NCI-H1105 (cell line): ENCODE measurements at places on chromosomes 4 and X.

DNA sequence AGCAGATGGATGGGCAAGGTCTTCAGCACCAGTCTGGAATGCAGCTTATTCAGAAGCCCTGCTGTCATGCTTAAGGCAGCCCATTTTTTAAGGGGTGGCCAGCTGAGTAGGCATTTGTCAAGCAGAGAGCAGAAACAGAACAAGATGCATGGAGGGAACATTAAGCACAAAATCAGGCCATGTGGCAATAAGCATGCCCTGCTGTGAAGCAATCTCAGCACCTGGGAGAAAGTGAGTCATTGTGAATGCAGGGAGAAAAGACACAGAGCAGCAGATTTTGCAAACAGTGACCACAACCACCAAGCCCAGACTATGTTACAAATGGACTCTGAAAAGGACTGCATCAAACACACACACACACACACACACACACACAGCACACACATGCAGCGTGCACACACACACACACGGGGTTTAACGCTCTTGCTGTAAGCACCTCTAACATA is 94.1 kb upstream of the GALNT7 start:
- DNase-seq, result no peak

DNA sequence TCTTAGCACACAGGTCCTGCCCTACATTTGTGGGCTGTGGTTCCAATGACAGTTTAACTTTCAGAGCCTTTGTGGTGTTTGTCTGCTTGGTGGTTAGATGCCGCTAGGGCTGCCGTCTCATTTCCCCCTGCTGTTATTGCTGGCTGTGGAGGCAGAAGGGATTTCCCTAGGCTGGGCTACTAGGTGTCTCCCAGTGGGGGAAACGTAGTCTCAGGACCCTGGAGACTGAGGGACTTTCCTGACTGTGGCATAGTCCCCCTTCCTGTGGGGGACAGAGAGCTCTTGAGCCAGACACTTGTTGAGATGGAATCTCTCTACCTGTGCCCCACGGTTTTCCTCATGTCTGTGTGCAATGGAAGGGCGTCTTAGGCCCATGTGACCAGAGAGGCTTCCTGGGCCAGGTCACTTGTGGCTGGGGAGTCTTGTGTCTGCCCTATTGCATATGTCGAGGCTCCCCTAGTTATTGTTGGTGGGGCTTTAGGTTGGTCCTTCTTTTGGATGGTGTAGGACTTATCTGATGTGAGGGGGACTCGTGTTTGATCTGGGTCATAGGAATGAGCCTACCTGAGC is 68.2 kb downstream of the ARHGAP10 start:
- no peak for DNase-seq

GRCh38 chr4:145289403-145290076 is 109.2 kb upstream of the OTUD4 start:
- DNase-seq, result no peak

DNA sequence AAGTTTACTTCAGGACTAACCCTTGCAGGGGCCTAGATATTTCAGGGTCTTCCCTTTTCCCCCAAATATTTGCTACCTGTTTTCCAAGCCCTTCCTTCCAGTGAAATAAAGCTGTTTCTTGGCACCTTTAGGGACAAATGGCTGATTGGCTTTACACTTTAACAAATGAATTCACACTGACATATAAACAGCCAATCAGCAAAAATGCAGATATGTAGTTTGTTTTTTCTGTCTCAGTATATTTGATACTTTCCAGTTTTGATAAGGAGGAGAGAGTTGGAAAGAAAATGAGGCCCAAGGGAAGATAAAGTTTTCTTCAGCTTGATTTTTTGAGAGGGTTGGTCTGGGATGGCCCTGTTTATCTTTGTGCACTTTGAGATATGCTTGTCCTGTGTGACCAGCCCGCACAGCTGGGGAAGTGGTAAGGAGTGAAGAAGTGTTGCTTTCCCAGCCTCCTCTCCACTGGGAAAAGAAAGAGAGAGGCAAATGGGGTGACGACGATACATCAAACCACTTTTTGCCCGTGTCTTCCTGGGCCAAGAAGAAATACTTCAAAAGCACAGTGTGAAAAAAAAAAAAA is 67.5 kb downstream of the MGST2 start:
- no peak for DNase-seq

GRCh38 chrX:50762578-50762977 is 51.4 kb downstream of the SHROOM4 start:
- DNase-seq, result no peak

- DNase-seq, result no peak
These were observed 7.9 kb upstream of the EMCN start for GRCh38 chr4:100525686-100526085.

GRCh38 chr4:152499344-152499743 is 36.5 kb downstream of the FBXW7 start:
- no peak for DNase-seq

DNA sequence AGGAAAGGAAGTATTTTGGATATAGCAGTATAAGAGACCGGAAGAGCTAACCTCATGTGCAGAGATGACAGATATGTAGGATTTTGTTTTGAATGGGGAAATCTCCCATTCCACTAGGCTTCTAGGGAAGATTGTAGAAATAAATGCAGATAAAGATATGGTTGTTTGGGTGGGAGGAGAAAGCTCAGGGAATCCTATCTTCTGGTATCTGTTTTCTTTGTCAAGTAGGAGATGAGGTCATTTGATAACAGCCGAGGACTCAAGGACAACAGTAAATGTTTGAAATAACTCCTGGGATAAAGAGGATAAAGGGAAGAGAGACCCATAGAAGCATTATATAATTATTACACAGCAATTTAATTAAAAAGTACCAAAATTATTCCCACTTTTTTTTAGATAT is 24.7 kb upstream of the ZMAT1 start:
- no peak for DNase-seq

GRCh38 chr4:186746581-186746980 is 22.9 kb upstream of the FAT1 start:
- no peak for DNase-seq

DNA sequence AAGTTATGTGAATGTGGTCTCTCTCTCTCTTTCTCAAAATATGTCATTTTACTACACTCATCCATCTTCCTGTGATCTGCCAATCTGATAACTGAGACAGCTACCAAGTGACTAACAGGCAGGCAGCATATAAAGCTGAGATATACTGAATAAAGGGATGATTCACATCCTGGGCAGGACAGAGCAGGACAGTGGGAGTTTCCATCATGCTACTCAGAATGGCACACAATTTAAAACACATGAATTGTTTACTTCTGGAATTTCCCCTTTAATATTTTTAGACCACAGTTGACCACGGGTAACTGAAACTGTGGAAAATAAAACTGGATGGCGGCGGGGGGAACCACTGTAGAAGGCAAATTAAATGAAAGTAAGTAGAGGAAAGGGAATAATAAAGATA is 58.6 kb upstream of the DCTD start:
- no peak for DNase-seq

- DNase-seq, result no peak
These were observed 57.8 kb downstream of the KIAA0232 start for GRCh38 chr4:6840062-6840976.

DNA sequence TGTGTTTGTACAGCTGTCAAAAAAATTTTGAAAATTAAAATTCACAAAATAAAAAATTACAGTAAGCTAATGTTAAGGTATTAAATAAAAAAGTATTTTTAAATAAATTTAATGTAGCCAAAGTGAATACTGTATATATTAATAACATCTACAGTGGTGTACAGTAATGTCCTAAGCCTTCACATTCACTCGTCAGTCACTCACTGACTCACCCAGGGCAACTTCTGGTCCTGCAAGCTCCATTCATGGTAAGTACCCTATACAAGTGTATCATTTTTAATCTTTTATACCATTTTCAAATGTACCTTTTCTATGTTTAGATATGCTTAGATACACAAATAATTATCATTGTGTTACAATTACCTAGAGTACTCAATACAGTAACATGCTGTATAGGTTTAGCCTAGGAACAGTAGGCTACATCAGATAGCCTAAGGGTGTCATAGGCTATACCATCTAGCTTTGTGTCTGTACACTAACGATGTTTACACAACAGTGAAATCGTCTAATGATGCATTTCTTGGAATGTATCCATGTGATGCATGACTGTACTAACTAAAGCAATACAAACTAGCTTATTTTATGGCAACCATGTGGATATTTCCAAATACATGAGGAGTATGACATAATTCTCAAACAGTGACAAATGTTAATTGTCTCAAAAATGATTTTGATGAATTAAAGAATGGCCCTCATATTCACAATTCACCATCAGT is 13.7 kb downstream of the DDX60 start:
- peak; percentile 2 for DNase-seq

DNA sequence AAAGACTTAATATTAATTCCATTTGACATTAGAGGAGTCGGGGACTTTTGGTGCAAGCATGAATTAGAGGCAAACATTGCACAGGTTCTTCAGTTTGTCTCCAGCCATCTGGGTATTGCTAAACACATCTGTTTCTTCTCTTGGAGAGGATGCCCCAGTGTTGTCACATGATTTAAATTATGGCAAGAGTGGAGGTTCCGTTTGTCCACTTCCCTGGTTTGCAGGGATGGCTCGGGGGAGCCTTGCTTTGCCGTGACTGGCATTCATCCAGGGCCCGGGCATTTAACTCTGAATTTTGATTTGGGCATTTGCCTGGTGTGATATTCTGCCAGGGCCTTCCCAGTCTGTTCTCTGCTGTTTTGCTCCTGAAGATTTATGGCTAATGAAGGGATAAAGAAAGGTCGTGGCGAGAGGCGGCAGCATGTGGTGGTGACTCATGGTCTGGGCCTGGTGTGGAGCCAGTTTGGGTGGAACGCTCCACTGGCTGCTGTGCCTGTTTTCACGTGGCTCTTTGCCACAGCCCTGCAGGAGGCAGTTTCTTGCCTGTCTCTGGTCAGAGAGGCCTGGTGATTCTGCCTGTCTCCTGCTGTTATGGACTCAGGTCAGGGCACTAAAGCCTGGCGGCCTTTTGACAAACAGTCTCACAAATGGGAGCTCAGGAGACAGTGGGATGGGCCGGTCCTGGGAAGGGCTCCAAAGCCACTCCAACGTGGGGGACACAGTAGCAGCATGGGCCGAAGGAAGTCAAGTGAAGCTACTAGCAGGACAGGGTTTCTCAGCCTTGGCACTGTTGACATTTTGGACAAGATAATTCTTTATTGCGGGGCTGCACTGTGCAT is 99.4 kb upstream of the PGRMC2 start:
- DNase-seq, result peak; percentile 49

DNA sequence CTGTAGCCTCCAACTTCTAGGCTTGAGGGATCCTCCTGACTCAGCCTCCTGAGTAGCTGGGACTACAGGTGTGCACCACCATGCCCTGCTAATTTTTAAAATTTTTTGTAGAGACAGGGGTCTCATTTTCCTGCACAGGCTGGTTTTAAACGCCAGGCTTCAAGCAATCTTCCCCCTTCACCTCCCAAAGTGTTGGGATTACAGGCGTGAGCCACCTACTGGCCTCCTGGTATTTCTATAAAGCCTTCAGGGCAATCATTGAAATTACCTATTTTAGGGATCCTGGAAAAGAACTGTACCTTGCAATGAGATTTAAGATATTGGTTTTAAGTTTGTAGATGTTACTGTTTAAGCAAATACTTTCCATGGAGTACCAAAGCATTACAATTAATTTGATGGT is 13.5 kb upstream of the PLS3 start:
- no peak for DNase-seq

DNA sequence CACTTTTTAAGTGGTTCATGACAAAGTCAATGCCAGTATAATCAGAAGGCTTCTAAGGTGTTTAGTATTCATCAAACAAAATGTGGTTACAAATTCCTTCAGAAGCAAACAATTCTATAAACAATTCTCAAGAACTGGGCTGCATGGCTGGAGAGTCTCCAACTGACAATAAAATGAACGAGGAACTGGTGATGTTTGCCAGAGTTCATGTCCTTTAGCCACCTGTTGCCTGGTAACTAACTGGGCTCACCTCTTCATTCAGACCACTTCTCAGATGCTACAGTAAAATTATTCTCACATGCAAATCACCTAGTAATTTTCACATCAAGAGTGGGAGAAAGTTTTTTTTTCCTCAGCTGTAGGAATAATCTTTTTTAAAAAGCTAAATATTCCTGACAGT is 53.3 kb downstream of the CAMK2D start:
- DNase-seq, result no peak

DNA sequence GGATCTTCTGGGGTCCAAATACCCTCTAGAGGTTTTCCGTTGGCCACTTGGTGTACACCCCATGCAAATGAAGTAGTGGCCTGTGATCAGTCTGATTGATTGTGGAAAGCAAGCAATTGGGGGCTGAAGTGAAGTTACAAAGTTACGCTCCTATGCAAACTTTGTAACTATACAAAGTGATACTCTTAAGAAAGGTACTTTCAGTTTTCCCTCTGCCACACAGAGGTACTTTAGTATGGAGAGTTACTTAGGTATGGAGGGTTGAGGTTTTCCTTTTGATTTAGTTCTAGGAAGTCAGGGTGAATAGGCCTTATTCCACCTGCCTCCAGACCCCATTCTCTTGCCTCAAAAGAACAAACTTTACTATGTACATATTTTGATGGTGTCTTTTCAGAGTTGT is 28.7 kb downstream of the STAG2 start:
- no peak for DNase-seq

- no peak for DNase-seq
These were observed 39.2 kb upstream of the UGT2B7 start for GRCh38 chr4:69056921-69057550.

GRCh38 chr4:174579421-174579820 is 57.1 kb upstream of the HPGD start:
- DNase-seq, result no peak

GRCh38 chrX:68693481-68694434 is 46.3 kb downstream of the STARD8 start:
- DNase-seq, result peak; percentile 10

- DNase-seq, result no peak
These were observed 331.1 kb upstream of the SLC7A11 start for GRCh38 chr4:138573246-138573645.

DNA sequence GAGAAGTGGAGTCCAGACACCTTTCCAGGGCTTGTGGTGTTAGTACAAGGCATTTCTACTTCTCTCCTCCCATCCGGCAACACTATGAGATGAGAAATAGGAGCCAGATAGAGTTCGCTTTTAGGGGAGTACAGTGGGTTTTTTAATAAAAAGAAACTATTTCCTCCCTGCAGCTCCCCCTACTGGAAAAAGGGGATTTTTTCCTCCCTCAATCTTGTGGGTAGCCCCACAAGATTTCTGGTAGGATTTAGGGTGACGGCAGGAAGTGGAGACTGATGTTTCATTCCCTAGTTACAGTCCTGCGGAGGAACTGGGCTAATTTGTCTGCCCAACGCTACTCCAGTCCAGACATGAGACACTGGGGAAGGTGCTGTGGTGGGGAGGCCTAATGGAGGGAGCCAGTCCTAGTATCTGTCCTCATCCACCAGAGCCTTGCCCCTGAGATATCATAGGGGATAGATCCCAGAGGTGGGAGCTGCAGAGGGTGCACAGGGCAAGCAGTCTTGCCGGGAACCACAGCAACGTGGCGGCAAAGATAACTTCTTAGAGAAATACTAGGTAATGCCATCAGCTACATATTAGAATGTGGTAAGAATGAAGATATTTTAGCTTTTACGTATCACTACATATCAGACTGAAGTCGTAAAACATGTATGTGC is 45.5 kb upstream of the PRKG2 start:
- DNase-seq, result no peak

- DNase-seq, result no peak
These were observed 53.5 kb downstream of the APBB2 start for GRCh38 chr4:41160856-41161255.
